Astrocyte of the spinal cord (primary cell): ENCODE measurements at places on chromosomes 12 and 14.

- no peak for DNase-seq
Measured at GRCh38 chr12:29023436-29024076, 125.5 kb upstream of the FAR2 start.

DNA sequence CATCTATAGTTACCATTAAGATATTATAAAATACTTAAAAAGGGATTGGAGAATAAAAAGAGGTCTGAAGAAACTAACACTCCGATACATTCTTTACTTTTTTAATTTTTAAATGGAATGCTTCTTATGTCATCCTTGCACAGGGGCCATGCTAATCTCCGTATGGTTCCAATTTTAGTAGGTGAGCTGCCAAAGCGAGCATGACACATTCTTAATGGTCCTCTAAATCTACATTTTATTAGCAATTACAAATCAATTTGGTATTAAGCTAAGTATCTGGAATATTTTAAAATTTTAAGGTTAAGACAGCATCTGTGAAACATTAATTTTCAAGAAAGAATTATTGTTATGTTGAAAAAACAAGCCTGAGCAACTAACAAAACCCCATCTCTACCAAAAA is 6.2 kb upstream of the ARID4A start:
- no peak for DNase-seq

GRCh38 chr12:48787791-48788523 is 932 bp downstream of the ADCY6 start:
- DNase-seq: no peak

DNA sequence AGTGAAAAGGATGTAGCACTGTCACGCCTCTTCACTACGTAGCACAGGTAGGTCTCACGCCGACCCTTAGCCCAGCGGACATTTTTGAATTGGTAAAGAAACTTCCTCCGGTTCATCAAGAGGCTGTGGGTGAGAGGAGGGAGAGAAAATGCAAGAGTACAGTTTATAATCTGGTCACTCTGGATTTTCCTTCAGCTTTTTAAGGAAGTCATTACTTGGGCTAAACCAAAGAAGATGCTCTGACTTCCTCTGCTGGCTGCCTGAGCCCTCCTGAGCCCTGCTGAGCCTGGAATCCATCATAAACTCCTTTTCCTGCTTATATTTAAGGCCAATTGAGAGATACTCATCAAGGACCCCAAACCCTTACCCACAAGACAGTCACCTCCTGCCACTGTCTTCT is 5.8 kb downstream of the AICDA start:
- DNase-seq: no peak

DNA sequence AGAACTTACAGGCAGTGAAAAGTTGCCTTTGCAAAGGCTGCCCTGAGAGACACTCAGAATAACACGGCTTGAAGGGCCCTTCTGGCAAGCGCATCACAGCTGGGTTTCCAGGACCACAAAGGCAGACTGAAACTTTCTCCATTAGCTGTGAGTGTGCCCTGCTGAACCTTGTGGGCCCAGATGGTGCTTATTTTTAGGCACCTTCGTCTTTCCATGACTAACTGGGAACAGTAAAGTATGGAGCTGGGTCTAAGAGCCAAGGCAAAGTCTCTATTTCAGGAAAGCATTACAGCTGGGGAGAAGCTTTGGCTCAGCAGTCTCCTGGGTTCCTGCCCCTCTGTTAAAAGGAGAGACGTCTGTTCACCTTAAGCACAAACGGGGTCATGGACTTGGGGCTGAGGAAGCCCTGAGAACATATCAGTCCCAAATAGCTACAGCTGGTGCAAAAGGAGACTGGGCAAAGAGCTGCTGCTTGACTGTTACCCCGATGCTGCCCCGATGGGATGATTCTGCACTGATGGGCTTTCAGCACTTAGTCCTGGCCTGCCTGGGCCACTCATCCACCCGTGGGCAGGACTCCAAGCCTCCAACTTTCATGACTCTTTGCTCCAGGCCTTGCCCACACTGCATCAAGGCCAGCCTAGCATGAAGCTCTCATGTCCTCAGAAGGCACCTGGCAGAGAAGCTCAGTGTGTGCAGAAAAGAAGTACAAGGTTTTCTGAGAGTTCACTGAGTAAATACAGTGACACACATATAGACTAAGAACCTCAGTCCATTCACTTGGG is 248.3 kb downstream of the PHLDA1 start:
- peak; percentile 59 for DNase-seq

- DNase-seq: no peak
Measured at GRCh38 chr14:102548616-102549240, 39.2 kb upstream of the ANKRD9 start.

- peak; percentile 54 for DNase-seq
Measured at GRCh38 chr14:75636100-75636692, 24.5 kb downstream of the ERG28 start.

DNA sequence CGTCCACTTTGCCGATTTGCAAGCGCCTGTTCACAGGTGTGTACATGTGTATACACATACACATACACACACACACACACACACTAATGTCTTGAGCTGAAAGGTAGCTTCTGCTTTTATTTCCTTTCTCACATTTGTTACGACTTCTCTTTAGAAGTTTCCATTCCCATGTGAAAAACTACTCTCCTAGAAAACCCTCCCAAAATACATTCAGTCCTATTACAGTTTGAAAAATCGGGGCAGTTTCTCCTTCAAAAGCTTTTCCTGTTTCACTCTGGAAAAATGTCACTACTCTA is 3.9 kb downstream of the BLTP3B start:
- DNase-seq: no peak
